ENCODE measurements at places on chromosomes 2 and 18. TPM values are rescaled to one million over a fixed set of nuclear protein-coding genes. Genes with fewer than 3 reads are reported as not detected.
A peak's percentile ranks its signal among the peaks of the same experiment; 100 is the strongest.

ANKRD30B gene
- total RNA-seq: not detected

- peak; percentile 92 for DNase-seq
These were observed at the start of gene TTC39C for GRCh38 chr18:24014062-24014985. TSS of gene TTC39C (plus strand) at chr18:24014754. CDS start at chr18:24014872, 118 bp downstream.

FOXD4L1 gene
- total RNA-seq: 0.47 TPM

- DNase-seq: no peak
These were observed 17.3 kb downstream of the CAPN10 start for GRCh38 chr2:240603846-240604245.

DNA sequence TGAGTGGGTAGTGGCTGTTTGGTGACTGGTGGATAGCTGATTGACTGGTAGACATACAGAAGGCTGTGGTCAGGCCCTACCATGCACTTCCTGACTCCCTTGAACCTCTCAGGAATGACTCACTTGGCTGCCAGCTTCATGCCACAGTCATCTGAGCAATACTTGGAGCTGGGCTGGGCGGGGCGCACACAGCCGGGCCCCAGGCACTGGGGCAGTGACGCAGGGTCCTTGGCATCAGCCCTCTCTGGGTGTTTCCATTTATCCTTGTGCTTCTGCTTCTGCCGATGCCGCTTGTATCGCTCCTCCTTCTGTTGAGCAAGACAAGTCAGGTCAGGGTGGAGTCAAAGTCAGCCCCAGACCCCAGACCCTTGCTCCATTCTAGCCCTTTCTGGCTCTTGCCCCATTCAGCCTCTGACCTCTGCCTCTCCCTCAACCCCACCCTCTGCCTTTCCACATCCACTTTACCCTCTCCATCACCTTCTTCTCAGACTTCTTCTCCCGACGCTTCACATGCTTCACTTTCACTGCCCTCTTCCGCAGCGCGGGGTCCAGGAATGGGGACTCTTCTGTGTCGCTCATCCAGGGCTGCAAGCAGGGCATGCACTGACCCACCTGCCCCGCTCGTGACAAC lies 3.0 kb upstream of the MBD1 start:
- DNase-seq: no peak

GRCh38 chr18:24629921-24630320 lies 169.5 kb downstream of the HRH4 start:
- no peak for DNase-seq

UGT1A4 gene
- not detected for total RNA-seq

DNA sequence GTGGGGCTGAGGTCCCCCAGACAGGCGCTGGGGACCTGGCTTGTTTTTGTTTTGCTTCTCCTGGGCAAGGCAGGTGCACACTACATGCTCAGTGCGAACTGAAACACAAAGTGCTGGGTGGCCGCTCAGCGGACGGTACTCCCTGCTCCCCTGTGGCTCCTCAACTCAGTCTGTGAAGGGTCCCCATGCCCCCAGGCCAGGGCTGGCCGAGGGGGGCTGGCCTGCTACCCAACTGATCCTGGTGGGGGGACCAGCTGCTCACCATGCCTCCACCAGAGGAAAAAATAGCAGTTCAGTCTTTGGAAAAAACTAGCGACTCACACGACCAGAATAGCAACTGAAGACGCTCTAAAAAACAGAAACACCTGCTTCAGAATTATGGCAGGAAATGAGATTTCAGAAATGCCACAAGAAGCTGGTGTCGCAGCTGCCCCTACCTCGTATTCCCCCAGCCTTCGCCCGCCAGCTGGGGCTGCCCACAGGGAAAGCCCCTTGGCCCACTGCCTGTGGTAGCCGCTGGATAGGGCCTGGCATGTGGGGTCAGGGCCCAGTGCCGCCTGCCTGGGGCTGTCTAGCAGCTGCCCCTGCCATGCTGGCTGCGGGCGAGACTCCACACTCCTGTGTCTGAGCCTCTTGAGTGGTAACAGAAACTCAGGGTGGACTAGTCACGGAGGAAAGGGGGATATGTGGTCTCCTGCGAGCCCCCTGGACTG lies 43.7 kb downstream of the MEX3C start:
- peak; percentile 61 for DNase-seq

DYSF gene
- 8.9 TPM for total RNA-seq

GRCh38 chr2:12506846-12507245 lies 209.9 kb upstream of the TRIB2 start:
- no peak for DNase-seq

All from activated CD8-positive, alpha-beta memory T cell treated with anti-CD3 and anti-CD28 coated beads, Interleukin-2, amount 10 ng/mL, durations not matched to agents 7 days and 5 days (primary cell).